ENCODE measurements at places on chromosomes 6 and 20.

DNA sequence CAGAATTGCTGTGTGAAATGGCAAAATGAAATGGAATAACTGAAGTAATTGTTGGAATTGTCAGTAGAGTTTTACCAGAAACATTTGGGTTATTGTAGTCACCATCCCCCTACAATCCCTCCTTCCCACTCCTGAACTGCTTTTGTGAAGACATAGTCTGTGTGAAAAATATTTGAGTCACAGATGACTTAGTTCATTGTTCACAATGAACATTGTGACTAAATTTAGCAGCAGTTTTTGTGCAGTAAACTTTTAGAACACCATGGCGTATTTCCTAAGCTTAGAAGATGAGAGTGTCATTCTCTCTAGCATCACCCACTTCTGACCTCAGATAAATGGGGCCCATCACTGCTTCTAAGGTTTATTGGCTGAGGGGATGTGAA, 11.0 kb downstream of the OTOR start:
- DNase-seq, result no peak

- peak; percentile 56 for DNase-seq
Observed at GRCh38 chr6:160167604-160168399, 46.2 kb downstream of the SLC22A1 start.

DNA sequence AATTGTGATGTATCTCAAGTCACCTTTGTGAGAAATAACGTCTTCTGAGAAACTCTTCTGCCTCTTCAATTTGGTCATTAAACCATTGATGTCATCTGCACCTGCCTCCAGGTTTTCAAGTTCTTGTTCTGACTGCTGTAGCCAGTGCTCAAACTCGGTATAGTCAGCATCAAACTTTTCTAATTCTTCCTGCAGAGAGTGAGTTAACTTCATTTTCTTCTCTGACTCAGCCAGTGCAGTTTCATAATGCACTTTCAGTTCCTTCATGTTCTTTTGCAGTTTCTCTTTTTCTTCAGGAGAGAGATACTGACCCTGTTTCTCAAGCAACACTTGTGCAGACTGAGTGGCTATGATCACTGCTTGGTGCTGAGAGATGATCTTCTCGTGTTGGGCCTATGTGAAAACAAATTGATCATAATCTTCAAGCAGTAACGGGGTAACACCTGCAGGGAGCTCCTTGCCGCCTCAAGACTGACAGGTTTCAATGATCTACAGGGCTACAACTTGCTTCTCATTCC, 48.8 kb downstream of the DST start:
- no peak for DNase-seq

DNA sequence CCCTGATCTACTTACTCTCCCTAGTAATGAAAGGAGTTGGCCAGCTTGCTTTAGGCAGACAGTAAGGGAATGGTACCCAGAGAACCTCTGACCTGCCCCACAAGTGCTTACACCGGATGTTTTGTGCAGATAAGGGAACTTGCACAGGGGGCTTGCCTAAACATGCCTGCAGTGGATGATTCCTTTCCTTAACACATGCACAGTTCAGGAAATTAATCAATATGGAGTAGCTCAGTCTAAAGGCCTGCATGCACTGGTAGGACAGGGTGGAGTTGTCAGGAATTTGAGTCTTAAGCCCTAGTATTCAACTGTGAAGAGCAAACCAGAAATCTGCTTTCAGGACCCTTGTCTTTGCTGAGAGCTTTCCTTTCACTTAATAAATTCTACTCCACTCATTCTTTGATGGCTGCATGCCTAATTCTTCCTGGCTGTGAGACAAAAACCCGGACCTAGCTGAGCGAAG, 3.9 kb upstream of the TRIM38 start:
- no peak for DNase-seq

GRCh38 chr6:37804586-37804985, 14.9 kb upstream of the ZFAND3 start:
- DNase-seq, result no peak

GRCh38 chr20:14189794-14190402, 147.5 kb downstream of the FLRT3 start:
- DNase-seq, result peak; percentile 15

- no peak for DNase-seq
Observed at GRCh38 chr6:170347975-170348374, 41.4 kb downstream of the FAM120B start.

- no peak for DNase-seq
Observed at GRCh38 chr6:11785774-11786579, 7.4 kb upstream of the ADTRP start.

GRCh38 chr20:24949756-24950127, 673 bp downstream of the CST7 start:
- no peak for DNase-seq

DNA sequence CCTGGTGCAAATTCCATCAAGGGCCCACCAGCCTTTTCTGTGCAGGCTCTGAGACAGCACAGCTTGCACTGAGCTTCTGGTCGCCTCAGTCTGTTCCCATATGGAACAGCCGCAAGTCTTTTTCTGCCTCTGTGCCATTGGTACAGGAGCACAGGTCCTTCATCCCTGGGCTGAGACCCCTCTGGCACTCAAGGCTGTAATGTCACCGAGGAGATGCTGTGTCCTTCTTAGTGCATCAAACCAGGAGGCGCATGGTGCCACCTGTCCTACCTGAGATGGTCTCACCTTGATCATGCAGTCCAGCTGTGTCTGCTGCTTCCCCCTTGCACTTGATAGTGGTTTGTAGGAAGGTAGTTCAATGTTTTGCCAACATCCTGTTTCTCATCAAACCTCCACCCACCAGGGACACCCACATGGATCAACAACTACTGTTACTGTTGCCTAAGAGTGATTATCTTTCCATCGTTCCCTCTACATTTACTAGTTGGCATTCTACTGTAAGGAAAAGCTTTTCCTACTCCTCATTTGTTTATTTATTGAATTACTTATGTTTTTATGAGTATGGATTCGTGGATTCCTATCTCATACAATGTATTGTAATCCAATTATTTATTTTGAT, 29.0 kb downstream of the FAM50B start:
- no peak for DNase-seq

GRCh38 chr6:136547336-136547735, 2.9 kb downstream of the MAP7 start:
- peak; percentile 29 for DNase-seq

- no peak for DNase-seq
Observed at GRCh38 chr6:110338820-110339470, 19.2 kb downstream of the METTL24 start.

DNA sequence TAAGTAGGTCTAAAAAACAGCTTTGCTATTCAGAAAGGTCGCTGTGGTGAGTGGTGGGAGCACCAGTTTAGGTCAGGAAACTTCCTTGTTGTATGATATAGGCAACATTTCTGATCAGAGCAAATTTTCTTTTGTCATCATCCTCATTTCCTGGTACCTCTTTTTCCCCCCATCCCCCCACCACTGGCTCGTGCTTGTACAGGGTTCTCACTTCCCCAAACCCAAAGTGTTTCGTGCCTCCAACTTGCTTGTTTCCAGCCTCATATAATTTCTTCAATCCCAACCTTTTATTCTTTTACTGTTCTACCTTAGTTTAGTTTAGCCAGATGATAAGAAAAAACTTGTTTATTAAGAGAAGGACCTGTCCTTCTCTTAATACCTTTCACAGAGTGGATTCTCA, 209.4 kb upstream of the JAG1 start:
- no peak for DNase-seq

DNA sequence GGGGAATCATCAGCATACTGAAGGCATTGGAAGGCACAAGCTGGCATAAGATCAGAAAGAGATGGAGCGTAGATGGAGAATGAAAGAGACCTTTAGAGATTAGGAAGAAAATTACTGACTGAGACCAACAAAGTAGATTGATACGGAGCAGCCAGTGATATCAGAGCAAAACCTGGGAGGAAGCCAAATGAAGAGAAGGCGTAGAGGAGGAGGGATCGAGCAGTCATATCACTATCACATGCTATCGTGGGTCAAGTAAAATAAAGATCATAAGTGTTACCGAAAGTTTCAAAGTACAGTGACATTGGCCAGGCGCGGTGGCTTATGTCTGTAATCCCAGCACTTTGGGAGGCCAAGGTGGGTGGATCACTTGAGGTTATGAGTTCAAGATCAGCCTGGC, 53.6 kb upstream of the FANCE start:
- no peak for DNase-seq

DNA sequence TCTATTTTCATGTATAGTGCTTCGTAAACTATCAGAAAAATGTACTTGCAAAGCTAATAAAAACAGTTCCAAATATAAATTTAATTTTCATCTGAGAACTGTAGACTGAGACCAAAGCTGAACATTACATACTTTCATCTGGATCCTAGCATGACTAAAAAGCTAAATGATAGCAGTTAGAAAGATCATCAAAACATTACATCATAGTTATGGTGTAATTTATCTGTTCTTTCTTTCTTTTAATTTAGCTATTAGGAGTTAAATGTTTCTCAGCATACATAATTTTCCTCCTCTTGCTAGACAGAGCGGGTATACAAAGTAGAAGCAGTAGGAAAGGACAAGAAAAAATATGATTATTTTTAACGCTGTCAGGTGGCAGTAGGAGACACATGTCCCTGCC, 164.2 kb upstream of the THEMIS start:
- DNase-seq, result no peak

GRCh38 chr6:153129873-153130514, 1.1 kb downstream of the RGS17 start:
- DNase-seq, result no peak

DNA sequence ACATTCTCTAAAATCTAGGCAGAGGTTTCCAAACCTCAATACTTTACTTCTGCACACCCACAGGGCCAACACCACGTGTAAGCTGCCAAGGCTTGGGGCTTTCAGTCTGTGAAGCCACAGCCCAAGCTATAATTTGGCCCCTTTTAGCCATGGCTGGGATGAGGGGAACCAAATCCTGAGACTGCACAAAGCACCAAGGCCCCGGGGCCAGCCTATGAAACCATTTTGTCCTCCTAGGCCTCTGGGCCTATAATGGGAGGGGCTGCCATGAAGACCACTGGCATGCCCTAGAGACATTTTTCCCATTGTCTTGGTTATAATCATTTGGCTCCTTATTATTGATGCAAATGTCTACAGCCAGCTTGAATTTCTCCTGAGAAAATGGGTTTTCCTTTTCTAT, 513.0 kb upstream of the ADGRB3 start:
- no peak for DNase-seq

- no peak for DNase-seq
Observed at GRCh38 chr6:36962874-36963273, 8.3 kb downstream of the PI16 start.

DNA sequence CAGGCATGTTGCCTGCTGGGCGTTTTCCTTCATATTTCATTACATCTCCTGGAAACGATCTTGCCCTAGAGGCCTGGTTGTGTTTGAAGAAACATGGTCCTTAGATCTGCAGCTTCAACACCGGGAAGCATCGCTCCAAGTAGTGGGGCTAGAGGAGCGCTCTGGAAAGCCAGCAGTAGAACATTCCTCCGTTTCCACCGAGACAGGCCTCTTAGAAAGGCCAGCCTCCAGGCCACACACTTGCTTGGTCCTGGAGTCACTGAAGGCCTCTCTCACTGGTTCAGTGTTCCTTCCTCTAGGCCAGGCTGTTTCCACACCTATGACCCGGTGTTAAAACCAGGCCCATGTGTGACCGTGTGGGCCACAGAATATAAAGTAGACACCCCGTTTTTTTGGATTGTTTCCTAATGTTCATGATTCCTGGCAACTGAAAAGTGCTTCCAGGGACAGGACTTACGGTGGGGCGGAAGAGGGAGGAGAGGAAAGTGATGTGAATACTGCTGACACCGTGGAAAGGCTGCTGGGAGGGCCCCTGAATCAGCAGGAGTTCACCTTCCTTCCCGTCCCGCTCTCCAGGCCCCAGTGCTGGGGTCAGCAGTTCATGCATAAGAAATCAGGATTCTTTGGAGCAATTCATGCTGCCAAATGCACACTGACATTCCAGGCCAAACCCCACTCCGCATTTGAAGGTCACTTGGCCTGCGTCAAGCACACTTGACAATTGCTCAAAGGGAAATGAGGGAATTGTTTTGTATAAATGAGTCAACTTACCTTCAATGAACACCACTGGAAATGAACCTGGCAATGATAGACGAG, 83.8 kb downstream of the IYD start:
- DNase-seq, result no peak

- no peak for DNase-seq
Observed at GRCh38 chr6:42375007-42375635, 76.6 kb downstream of the TRERF1 start.

DNA sequence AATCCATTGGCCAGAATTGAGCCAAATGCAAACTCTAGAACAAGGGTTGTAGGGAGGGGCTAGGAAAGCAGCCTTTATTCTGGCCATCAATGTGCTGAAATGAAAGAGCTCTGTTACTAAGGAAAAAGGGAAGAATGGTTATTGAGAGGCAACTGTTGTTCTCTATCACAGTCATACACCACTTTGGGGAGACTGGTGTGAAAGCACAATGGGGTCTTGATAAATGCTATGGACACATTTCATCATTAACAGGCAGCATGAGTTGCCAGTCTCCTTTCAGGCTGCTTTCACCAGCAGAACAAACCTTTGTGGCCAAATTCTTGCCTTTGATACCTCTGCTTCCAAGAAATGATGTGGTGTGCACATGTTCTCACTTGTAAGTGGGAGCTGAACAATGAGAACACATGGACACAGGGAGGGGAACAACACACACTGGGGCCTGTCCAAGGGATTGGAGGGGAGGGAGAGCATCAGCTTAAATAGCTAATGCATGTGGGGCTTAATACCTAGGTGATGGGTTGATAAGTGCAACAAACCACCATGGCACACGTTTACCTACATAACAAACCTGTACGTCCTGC, 86.2 kb downstream of the CDS2 start:
- no peak for DNase-seq

DNA sequence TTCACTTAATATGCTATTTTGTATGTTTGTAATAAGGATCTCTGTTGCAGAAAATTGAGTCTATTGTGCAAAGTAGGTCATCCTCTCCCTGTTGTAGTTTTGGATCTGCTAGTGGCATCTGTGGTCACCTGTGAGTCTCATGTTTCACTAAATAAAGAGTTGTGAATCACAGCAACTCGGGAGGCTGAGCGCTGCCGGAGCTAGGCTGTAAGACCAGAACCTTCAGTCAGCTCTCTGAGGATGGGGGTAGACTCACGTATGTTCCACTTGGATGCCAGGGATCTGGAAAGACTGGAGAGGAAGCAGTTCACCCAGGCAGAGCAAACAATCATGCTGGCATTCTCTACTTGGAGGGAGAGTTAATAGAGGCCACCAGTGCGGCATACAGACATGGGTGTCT, 187.3 kb upstream of the FOXA2 start:
- no peak for DNase-seq

DNA sequence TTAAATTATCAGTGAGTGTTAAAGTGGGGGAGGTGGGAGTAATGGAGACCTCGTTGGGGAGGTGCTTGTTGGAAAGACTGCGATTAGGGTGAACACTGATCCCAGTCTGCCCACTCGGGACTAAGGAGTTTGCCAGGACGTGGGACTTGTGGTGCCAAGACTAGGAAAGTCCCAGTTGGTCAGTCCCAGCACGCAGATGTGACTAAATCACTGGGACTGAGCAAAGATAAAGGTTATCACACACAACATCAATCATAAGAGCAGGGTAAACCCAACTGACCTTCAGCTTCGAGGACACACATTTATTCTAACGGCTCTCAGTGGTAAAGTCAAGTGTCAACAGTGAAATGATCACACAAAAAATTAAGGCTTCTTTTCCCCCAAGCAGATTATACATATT, 45.5 kb downstream of the PDE10A start:
- no peak for DNase-seq

GRCh38 chr6:41997456-41997855, 52.9 kb upstream of the TAF8 start:
- DNase-seq, result no peak

GRCh38 chr6:153595903-153596302, 443.1 kb upstream of the OPRM1 start:
- no peak for DNase-seq

GRCh38 chr6:75023634-75024033, 182.2 kb downstream of the COL12A1 start:
- no peak for DNase-seq

Measured in NCI-H526 treated with DMSO at 0.1 percent for 48 hours (cell line).